ENCODE measurements at places on chromosomes 1 and 21.

DNA sequence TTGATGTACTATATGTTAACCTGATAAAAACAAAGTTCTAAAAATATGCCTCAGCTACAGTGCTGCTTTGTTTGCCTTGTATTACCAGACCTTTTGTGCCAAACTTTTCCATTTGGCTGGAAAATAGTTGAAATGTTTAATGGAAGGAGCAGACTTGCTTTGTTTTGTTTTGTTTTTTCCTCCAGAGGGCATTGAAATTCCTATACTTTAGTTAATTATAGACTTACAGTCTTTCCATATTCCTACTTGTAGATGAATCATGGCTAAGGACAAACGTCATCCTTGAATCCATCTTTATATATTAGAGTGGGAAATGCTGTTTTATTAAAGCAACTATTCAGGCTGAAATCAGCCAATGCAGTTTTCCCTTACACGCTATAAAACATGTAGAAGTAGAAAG lies 6.7 kb downstream of the CAP1 start:
- no peak for DNase-seq

- no peak for DNase-seq
Observed at GRCh38 chr1:3466366-3467075, 12.1 kb downstream of the ARHGEF16 start.

DNA sequence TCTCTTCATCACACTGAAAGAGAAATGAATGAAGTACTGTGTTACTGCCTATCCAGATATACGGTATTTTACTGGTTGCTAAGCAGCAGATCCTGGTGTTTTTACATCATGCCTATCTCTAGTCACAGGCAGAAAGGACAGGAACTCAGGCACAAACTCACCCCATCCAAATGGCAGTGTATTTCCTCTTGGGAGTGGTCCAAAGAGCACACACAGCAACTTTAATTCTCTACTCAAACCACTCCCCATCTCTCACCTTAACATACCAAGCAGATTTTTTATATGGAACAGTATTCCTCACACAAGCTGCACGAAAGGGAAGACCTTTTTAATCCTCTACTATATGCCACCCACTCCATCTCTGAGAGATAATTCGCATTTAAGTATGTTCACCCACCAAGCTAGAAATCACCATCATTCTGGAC lies 27.3 kb downstream of the EIF4G3 start:
- no peak for DNase-seq

DNA sequence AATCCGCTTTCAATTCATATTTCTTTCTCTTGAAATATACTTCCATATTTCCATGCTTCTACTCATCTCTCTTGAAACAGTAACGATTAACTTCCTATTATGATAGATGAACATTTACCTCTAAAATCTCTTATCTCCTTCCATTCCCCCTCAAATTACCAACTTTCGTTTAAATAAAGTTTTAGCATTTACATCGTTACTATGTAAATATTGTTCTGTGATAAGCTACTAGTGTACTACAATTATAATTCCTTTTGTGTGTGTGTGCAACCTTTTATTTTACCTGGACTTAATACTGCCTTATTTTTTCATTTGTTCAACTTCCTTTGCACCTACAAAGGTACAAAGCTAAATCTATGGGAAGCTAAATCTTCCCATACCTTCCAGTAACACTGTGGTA lies 4.5 kb downstream of the FOXE3 start:
- no peak for DNase-seq

DNA sequence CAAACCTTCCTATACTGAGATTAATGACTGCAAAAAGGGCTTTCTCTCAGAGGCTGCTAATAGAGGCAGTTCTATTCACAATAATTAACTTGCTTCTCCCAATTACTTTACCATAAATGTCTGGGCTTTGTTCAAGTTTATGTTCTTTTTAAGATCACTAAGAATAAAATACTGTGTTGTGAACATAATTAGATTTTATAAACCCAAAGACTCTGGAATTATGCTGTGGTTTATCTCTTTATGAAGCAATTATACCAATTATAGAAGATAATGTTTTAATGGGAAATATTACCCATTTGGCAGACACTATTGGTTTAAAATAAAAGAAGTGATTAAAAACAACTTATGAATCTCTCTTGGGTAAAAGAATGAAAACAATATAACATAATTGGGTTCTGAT lies 43.5 kb upstream of the IL12RB2 start:
- no peak for DNase-seq

GRCh38 chr1:234770924-234771540 lies 161.1 kb upstream of the IRF2BP2 start:
- DNase-seq, result no peak

DNA sequence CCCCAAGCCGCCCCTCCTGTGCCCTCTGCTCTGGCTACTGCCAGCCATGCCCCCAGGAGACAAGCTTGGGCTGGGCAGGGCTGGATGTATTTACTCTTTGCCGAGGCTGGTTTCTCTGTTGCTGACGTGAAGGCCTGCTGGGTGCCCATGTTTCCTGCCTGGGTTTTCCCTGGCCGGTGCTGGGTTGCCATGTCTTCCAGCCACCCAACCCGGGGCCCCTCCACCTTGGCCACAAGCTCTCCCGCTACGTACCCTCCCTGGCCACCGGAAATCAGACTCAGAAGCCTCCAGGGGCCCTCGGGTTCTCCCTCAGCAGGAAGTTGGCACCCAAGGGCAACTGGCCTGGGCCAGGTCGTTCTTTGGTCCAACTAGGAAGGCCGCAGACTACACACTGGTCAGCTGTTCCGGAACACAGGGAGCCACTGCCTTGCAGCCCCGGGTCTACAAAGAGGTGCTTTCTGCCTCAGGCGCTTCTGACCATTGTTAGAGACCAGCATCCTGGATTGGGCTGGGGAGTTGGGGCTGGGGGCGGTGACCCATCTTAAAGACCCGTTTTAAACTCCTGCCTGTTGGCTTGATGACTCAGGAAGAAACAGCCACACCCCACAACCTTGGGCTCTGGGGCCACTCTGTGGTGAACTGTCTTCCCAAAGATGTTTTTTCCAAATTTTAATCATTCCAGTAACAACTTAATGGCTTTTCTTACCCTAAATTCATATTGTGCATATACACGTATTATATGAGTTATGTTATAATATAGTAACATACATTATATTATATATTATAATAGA lies 71.2 kb upstream of the RUNX3 start:
- no peak for DNase-seq

- DNase-seq, result no peak
Observed at GRCh38 chr21:44767834-44768831, 33.5 kb downstream of the UBE2G2 start.

DNA sequence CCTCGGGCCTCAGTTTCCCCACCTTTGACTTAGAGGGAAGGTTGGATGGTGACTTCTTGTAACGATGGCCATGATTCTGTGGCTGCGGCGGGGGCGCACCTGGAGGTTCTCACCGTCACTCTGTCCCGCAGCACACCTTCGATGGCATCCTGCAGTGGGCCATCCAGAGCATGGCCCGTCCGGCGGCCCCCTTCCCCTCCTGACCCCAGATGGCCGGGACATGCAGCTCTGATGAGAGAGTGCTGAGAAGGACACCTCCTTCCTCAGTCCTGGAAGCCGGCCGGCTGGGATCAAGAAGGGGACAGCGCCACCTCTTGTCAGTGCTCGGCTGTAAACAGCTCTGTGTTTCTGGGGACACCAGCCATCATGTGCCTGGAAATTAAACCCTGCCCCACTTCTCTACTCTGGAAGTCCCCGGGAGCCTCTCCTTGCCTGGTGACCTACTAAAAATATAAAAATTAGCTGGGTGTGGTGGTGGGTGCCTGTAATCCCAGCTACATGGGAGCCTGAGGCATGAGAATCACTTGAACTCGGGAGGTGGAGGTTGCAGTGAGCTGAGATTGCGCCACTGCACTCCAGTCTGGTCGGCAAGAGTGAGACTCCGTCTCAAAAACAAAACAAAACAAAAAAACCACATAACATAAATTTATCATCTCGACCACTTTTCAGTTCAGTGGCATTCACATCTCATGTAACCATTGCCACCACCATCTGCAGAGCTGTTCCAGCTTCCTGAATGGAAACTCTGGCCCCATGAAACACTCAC lies 2.1 kb upstream of the PFKL start:
- DNase-seq, result peak; percentile 51

DNA sequence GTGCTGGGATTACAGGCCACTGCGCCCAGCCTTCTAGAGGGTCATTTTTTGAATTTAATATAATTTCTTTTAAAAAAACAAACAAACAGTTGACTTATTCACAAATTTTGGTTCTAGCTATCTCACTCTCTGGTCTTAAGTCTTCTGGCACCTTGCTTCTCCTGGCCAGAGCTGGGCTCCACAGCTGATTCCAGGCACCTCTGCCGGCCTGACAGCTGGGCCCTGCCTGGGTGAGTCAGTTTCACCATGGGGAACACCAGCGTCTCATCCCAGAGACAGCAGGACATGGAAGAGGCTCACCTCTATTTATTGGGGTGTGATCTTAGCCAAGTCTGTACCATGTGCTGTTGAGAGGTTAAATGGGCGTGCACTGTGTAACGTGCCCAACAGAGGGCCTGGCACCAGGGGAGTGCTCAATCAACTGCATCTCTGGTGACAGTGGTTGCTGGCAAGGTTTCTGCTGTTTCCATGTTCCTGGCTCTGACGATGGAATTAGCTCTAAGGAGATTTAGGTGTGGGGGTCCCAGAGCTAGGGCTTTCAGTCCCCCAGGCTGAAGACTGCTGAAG lies 956 bp downstream of the CPLANE2 start:
- DNase-seq, result peak; percentile 44

DNA sequence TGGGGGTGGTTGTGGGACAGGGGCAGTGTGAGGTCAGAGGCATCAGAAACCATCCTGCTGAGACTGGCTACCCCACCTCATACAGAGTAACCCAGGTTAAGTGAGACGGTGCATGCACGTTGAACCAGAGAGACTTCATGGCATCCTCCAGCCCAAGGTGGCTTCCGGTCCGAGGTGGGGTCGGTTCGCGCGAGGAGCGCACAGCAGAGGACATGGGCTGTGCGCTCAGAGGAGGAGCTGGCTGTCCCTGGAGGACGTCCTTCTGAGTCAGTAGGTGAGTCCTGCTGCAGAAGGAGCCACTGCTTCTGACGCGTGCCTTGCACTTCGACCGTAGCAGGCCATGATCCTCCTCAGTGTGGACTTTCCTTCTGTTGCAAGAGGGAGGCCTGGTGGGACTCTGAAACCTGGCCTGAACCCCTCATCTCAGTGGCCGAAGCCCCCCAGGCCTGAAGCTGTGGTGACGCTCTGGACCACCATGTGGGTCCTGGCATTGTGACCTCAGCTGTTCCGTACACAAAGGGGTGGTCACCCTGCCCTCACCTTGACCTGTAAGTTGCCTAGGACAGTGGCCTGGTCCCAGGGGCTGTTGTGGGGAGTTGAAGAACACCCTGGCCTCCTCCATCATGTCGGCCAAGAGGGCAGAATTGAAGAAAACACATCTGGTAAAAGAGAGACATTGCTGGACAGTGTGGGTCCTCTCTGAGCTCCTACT lies at the start of gene TEX35:
Gene TEX35, plus strand, starts transcription at position 544 of the 712 bp plus-strand sequence. Its CDS starts 80 bp downstream, at position 624.
- DNase-seq, result no peak

- DNase-seq, result no peak
Observed at GRCh38 chr1:100130552-100131077, 2.1 kb downstream of the SASS6 start.

GRCh38 chr21:45987121-45987711 lies 5.6 kb downstream of the COL6A1 start:
- no peak for DNase-seq

- no peak for DNase-seq
Observed at GRCh38 chr21:44283948-44284347, 1.7 kb upstream of the AIRE start.

GRCh38 chr1:187871177-187871845 lies 1042.6 kb downstream of the PLA2G4A start:
- no peak for DNase-seq

- DNase-seq, result no peak
Observed at GRCh38 chr1:42797979-42798378, 13.2 kb downstream of the TMEM269 start.

GRCh38 chr1:177913762-177914540 lies 55.9 kb downstream of the SEC16B start:
- no peak for DNase-seq

- DNase-seq, result no peak
Observed at GRCh38 chr1:21346365-21347071, 56.3 kb upstream of the ECE1 start.

GRCh38 chr1:230066466-230067404 lies at the start of gene GALNT2:
Gene GALNT2 (plus strand): TSS chr1:230067238. CDS start chr1:230067281, 43 bp downstream.
- peak; percentile 68 for DNase-seq

DNA sequence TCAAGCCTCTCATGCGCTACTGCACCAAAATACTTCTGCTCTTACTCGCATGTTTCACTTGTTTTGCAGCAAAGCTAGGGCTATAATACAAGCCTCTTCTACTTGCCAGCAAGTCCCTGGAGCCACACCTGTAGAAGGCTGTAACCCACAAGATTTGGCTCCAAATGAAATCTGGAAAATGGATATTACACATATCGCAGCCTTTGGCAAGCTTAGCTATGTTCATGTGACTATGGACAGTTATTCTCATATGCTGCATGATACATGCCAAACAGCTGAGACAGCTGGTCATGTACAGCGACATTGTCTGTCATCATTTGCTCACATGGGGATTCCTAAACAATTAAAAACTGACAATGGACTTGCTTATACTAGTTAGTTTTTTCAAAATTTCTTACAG lies 270.3 kb downstream of the COL11A1 start:
- no peak for DNase-seq

DNA sequence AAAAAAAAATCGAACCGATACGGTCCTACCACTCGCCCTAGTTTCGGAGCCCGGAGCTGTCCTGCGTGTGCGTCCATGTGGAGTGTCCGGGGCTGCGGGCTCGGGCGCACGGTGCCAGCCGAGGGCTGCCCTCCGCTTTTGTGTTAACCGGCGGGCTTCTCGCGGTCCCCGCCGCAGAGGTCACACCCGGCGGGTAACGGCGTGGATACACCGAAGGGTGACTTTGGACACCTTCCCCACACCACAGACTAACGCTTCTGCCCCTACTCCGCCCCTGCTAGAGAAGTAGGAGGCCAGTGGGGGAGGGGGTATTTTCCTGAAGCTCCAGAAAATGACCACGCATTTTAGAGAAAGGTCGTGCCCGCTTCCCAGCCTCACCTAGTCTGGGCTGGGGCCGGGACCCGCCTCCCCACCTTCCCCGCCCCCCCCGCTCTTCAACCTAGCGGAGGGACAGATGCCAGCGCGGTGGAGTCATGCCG lies 609 bp upstream of the ATF3 start:
- DNase-seq, result no peak

DNA sequence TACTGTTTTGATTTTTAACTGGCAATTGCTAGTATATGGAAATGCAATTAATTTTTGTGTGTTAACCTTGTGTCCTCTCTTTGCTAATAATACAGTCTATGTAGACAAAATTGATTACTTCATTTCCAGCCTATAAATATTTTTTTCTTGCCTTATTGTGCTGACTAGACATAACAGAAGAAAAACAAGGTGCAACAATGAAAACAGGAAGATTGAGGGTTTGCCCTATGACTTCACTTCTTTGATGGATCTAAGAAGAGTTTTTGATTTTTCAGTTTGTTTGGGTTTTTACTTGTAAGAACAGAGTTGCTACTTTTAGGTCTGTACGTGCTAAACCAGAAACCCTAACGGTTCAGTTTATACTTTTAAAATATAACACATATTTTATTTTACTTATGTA lies 8.5 kb upstream of the CNIH4 start:
- no peak for DNase-seq

GRCh38 chr1:33711511-33711910 lies 152.4 kb upstream of the HMGB4 start:
- DNase-seq, result no peak

All from stimulated activated CD4-positive, alpha-beta T cell treated with anti-CD3 and anti-CD28 coated beads, TNF-alpha, amount 100 ng/mL, for 24 hours (primary cell).